ENCODE measurements at places on chromosomes 7 and 10. TPM values are rescaled to one million over a fixed set of nuclear protein-coding genes. Genes with fewer than 3 reads are reported as not detected.

DNA sequence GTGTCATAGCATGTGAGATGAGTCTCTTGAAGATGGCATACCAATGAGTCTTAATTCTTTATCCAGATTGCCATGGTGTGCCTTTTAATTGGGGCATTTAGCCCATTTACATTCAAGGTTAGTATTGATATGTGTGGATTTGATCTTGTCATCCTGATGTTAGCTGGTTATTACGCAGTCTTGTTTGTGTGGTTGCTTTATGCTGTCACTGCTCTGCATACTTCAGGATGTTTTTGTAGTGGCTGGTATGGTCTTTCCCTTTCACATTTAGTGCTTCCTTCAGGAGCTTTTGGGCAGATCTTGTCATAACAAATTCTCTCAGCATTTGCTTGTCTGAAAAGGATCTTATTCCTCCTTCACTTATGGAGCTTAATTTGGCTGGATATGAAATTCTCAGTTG, 16.5 kb downstream of the FAM25A start:
- DNase-seq = no peak

GRCh38 chr7:132592936-132593335, 16.7 kb upstream of the PLXNA4 start:
- DNase-seq = no peak

DNA sequence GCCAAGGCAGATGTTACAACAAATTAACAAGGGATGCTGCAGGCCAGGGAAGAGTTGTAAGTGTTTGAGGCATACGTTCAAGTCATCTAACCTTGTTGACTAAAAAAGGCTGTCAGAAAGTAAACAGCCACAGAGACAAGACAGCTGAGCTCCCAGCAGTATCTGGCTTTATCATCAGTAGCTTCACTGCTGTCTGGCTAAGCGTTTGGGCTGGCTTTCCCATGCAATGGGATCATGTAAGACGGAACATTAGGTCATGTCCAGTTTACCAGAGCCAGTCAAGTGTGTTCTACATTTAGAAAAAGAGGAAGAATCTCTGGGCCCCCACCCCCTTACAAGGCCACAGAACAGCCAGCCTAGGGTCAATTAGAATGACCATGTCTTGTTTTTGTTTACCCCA, 51.3 kb upstream of the GSAP start:
- no peak for DNase-seq

GRCh38 chr7:1696671-1697498, 26.8 kb downstream of the ELFN1 start:
- peak; percentile 0 for DNase-seq

Gene OAT
- 53.0 TPM for total RNA-seq

Gene RBM48
- total RNA-seq = 10.9 TPM

Gene PCDH15
- not detected for total RNA-seq
